SW 1271 (cell line): ENCODE measurements at places on chromosomes 3 and 15.

GRCh38 chr3:141052201-141053069, 1.3 kb downstream of the SPSB4 start:
- no peak for DNase-seq

DNA sequence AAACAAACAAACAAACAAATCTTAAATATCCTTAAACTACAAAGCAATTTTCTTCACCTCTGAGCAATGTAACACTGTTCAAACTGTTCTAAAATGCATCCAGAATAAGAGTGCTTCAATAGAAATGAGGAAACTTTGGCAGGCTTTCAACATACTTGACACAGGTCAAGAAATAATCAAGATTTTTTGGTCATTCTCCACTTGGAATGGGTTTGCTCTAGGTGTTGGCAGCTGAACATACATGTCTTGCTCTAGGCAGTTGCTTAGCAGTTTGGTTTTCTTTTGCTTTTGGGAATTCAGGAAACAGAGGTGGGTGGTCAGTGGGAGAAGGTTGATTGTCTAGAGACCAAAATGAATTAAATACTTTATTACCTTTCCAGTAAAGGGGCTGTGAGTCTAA, 1.4 kb upstream of the LRRC3B start:
- no peak for DNase-seq

DNA sequence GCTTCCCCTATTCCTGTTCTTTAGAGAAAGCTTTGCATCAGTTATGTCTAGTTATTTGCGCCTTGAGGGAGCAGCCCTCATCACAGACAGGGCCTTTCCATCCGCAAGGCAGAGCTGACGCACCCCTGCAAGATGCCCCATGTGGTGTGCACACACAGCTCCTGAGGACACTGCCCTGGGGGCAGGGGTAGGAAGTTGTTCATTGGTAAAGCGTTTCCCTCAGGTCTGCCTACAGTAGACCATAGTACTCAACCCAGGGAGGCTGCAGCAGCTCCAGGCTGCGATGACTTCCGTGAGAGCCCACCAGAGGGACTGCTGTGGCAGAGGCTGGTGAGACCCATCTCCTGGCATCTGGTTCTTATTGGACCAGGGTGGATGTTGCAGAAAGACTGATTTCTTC, 55.1 kb upstream of the PLXNA1 start:
- DNase-seq: no peak

DNA sequence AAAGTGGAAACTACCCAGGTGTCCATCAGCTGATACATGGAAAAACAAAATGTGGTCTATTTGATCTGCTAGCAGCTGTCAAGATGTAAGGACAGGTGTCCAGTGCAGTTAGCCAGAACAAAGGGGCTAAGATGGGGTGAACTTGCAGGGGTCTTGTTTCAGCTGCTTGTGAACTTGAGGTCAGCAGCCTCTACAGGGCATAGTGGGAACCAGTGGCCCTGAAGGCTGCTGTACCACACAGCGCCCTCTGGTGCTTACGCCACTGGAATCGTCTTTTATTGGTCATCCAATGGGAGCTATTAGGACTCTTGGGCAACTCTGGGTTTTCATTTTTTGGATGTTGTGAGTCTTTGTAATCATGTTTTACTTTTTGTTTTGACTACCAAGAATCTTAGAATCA, 62.2 kb upstream of the CTSH start:
- peak; percentile 35 for DNase-seq

DNA sequence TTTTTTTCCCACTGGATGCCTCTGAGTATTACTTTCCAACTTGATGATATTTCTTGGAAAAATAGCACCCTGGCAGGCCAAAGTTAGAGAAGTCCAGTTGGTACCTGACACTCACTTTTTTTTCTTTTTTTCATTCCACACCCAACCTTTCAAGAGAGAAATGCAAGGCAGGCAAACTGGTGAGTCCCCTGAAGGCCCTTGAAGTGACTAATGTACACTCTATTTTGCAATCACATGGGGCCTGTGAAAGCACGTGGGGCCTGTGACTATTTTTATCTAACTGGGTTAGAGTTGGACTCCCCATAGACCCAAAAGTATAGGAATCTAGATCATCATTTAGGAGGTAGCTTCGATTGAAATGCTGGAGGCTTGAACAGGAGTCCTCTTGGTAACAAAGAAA, 316.7 kb downstream of the CHL1 start:
- no peak for DNase-seq

- DNase-seq: no peak
Measured at GRCh38 chr3:62601238-62602070, 228.1 kb upstream of the FEZF2 start.

DNA sequence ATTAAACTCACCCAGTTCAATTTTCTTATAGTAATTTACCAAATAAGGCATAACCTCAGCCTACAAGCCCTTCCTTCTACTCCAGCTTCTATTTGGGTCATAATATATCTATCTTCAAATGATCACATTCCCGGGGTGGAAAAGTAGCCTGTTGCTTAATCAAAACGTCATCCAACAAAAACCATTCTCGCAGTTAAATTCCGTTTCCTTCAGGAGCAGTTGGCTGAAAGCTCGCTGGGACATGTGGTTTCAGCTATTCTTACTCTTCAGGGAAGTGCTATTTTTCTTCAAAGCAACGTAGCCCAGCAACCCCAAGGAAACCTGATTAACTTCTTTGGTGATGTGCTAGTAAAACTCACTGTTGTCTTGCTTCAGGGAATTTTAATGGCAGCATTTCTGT, 59.6 kb downstream of the MAGI1 start:
- DNase-seq: no peak

DNA sequence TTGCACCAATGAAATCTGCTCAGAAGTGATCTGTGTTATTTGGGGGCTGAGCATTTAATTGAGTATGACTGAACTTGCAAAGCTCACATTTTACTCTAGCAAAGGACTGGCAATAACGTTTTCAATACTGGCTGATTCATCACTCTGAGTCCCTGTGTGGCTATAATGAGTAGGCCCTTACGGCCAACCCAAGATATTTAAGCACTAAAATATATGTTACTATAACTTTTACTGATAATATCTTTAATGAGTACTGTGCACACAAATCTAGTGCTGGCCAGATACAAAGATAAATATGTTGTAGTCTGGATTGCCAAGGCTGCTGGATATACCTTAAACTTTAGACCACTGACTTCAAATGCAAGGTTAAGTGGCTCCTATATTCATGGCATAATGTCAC, 436.4 kb upstream of the KCNMB2 start:
- DNase-seq: no peak

DNA sequence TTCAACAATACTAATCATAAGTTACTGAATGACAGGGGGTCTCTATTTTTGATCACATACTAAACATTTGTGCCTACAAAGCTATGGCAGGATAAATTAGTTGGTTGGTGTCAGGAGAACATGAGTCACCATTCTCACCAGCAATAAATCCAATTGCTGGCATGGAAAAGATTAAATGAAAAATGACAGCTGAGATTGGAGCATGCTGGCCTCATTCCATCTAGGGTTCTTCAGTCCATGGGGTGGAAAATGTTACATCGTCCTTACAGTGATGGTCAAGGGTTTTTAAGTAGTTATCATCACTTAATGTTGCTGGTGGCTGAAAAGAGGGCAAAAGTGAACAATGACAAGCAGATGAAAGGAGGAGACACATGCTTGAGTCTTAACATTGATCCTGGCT, 180.1 kb upstream of the BCL6 start:
- no peak for DNase-seq

DNA sequence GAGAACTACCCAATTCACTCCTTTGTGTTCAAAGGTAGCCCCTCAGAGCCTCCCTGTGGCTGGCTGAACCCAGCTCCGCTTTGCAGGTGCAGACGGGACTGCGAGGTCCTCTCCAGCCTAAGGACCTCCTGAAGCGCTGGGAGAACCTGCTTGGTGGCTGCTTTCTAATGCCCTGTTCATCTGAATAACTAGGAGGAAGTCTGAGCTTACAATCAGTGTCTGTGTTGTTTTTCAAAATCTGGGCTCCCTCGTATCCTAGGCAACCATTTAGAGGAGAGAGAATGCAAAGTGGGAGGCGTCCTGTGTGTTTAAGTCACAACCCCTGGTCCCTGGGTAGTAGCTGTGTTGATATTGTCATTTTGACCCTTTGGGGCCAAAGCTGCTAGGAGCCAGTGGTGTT, 99.9 kb downstream of the GABRG3 start:
- DNase-seq: no peak

DNA sequence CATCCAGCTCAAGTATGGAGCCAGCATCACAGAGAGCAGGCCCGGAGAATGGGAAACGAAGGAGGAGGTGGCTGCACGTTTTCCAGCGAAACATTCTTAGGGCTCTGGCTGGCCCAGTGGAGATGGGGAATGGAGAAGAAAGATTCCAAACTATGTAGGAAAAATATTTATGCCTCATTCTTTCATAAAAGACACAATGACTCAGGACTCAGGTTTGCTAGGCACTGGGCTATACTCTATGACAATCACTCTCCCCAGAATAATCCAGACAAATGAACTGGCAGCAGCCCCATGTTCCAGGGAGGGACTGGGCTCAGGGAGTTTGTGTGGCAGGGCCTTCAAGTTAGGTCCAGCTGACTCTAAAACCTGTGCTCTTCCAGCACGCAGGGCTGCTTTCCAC, 110.8 kb upstream of the RAD18 start:
- DNase-seq: no peak

- DNase-seq: no peak
Measured at GRCh38 chr15:72139667-72140066, 21.5 kb downstream of the SENP8 start.

DNA sequence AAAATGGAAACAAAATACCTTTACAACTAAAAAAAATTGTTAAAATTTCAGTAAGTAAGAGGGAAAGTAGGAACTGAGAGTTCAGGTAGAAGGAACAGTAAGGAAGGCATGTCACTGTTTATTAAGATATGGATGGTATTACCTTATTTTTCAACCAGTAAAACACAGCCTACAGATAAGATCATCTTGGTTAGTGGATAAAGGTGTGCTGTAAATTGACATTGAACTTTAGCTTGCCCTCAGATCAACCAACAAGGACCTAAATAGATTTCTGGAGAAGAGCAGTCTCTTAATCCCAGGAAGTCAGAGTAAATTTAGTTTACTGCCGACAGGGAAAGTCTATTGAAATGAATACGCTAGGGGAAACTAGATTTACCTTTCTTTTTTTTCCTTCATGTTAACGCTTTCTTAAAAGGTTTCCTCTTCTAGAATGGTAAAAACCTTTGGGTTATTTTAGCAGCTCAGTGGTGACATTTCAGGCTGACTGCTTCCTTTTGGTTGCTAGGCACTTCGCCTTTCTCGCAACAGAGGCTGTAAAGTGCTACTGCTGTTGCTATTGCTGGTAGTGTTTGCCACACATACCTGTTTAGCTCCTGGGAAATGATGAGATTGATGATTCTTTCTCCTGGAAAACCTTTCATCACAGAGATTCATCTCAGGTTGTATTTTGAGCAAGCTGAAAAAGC, 12.9 kb downstream of the DZIP3 start:
- no peak for DNase-seq

- no peak for DNase-seq
Measured at GRCh38 chr15:44545913-44546802, 9.2 kb downstream of the EIF3J start.

DNA sequence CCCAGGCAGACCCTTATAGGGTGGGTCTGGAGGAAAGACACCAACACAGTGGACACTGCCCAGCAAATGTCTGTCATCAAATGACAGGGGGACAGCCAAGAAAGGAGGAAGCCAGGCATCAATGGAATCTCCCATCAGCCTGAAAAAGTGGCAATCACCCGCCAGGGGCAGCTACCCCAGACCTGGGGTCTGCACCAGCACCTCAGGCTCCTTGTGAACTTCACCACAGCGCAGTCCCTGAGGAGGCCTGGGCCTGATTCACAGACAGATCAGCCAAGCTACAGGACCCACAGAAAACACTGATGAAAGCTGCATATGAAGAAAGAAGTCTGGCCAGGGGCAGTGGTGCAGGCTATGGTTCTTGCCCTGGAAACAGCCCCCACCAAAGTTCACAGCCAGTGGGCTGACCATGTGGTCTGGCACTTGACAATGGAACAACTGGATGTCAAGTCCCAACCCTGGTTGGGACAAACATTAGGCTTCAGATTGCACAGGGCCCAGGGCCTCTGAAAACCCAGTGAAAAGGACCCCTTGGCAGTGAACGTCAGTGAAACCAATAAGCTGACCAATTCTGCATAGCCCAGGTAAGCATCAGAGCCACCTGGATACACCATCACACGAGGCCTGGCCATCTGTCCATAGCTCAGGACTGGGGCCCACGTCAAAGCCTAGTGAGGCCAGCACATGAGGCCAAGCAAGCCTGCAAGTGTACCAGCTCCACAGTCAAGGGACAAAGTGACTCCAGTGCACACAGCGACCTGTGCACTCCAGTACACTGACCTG, 29.1 kb downstream of the ALS2CL start:
- no peak for DNase-seq

DNA sequence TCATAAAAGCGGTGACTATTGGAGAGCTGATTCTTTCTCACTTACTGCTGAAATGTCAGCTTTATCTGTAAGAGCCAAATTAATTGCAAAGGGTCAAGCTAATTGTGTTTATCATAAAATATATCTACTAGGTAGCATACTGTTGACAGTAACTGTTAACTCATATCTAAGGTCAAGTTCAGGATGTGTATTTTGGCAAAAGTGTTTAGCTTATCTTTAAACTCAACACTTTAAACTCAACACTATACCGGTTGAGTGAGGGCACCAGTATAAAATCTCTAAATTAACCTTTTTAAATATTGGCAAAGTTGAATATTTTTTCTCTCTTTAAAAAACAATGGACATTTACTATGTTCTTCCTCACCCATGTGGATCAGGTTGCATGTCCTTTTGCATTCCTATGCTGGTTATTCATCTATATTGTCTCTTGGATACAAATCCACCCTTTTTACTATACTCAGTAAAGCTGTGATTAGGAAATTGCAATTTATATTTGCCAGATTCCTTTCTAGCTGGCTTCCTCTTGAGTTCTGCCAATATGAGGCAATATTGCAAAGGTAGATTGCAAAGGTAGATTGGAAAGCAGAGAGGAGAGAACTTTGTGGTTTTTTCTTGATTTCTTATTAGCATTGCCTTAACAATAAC, 344.6 kb upstream of the DCBLD2 start:
- no peak for DNase-seq

DNA sequence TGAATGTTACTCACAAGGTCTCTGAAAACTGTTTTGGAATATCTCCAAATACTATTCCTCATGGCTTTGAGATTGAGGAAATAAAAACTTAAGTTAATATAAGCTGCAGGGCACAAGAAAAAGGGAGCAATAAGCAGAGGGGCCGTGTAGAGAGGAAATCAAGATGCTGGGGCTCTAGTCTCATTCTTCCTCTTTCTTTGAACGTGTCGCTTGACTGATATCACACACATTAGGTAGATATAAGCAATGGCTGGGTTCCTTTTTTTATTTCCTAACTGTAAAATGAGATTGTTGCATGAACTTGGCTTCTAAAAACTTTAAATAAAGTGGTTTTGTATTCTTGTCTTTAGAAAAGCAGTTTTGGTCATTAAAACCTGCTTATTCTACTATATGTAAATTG, 326.7 kb upstream of the ROPN1 start:
- DNase-seq: no peak

GRCh38 chr3:46889381-46890110, 12.0 kb downstream of the PTH1R start:
- no peak for DNase-seq
